ENCODE measurements at places on chromosomes 3 and 15.

GRCh38 chr15:70505411-70505919, 257.9 kb downstream of the UACA start:
- DNase-seq, result no peak

DNA sequence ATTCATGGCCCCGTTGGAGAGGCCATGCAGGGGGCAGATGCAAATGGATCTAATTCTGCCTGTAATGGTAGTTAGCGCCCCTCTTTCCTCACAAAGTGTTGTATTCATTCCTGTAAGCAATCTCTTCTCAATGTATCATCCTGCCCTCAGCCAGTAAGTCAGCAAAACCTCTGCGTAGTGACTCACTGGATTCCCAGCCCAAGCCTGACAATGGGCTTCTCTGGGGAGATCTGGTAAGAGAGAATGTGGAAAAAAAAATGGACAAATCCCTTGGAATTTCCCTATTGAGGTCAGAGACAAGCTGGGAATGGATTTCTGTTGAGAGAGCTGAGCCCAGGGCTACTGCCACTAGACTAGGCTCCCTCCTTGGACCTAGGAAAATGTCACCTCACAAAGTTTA, 25.4 kb downstream of the ADPGK start:
- no peak for DNase-seq

GRCh38 chr3:120770891-120771290, 28.3 kb downstream of the GTF2E1 start:
- DNase-seq, result no peak

DNA sequence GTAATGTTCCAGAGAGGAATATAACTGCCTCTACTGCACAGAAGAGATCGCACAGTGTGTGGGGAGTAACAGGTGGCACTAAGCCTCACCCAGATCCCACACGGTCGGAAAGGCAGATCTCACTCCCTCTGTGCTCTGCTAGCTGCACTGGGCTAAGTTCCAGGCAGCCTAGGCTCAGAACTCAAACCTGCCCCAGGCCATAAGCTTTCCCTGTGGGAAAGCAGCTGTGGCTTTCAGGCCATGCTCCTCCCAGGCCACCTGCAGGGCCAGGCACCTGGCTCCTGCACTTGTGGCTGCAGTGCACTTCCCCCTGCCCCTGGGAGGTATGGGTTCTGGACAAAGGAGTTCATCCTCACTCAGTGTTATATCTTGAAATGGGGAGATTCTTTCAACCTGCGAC, 27.5 kb downstream of the PCCB start:
- DNase-seq, result no peak

GRCh38 chr3:58355179-58355578, 22.5 kb downstream of the PXK start:
- DNase-seq, result no peak

GRCh38 chr3:125214738-125215137, 2.2 kb upstream of the SLC12A8 start:
- DNase-seq, result no peak

GRCh38 chr15:41713047-41713446, 52.8 kb downstream of the MGA start:
- no peak for DNase-seq

GRCh38 chr3:101042996-101043686, 49.9 kb upstream of the ABI3BP start:
- DNase-seq, result no peak

DNA sequence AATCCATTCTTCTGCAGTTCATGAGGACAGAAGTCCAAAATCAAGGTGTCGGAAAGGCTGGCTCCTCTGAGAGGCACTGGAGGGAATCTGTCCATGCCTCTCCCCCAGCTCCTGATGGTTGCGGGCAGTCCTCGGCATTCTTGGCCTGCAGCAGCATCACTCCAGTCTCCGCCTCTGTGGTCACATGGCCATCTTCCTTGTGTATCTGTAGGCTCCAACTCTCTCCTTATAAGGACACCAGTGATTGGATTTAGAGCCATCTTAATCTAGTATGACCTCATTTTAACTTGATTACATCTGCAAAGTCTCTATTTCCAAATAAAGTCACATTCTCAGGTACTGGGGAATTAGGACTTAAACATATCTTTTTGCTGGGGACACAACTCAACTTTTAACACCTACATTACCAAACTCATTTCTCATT, 56.0 kb upstream of the FLNB start:
- DNase-seq, result no peak

GRCh38 chr3:193780810-193781478, 187.9 kb downstream of the OPA1 start:
- DNase-seq, result no peak

DNA sequence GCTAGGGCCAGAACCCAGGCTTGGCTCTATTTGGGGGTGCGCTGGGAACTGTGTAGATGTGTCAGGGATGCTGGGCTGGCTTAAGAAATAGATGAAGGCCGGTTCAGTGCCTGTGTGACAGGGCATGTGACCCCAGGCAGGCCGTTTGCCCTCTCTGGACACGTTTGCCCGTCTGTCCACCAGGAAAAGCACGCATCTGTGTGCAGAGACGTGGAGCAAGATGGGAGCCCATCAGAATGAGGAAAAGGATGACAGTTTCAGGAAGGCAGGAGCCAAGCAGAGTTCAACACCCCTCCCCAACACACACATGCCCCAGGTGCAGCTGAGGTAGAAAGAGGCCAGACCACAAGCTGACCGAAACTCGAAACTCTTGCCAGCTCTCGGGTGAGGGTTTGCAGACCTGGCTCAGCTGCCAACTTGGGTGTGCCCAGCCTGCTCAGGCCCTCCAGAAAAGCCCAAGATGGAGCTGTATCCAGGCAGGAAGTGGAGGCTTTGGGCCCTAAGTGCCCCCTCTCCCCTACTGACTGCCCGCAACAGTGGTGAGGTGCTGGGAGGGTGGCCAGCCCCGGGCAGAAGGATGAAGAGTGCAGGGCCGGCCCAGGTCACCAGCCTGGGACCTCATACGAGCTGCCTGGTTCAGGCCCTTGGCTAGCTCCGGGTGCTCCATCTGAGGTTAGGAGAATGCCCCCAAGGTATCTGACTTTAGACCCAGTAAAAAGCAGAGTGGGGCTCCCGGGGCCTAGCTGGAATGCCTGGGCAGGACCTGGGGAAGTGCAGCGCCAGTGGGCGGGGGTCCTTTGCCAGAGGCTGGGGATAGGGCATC, 10.2 kb upstream of the MESP1 start:
- no peak for DNase-seq

DNA sequence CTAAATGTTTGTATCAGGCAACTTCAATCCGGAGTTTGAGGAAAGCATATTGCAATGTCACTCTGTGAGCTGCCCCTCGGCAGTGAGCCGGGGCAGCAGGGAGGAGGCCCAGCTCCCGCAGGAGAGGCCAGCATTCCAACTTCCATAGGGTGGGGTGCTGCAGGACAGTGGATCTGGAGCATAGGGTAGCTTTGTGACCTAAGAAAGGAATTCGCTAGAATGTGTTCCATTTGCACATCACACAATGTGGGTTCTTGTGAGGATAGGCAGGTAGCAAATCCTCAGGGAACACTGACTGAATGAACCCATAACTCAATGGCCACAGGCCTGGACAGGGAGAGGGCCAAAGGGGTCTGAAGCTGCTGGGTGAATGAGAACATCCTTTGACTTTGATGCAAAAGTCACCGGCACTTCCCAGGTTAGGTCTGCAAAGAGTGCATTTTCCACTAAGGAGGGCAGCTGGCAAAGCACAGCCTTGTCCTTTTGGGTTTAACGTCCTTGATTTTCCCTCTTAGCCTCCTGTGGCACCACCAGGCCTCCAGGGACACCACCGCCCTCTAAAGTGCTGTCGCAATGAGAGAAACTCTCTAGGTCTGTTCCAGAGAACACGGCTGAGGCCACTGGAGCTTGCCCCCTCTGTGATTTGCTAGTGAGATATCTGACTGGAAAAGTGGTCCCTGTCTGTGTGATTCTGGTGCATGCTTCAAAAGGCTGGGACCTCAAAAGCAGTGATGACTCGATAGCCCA, 36.2 kb downstream of the GABRB3 start:
- DNase-seq, result no peak

DNA sequence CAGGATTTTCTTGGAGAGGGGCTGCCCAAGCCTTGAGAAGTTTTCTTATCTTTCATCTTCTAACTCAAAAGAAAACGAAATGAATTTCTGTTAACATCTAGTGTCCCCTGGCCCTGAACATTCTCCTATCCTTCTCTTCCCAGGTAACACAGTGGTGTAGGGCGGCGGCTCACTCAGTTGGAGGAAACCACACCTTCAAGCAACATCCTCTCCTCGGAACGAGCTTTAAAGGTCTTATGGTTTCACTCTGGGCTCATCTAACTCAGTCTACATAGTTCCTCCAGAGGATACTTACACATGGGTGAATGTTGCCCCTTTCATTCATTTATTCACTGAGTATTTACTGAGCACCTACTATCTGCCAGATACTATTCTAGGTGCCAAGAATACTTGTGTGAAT, 31.0 kb upstream of the KLHL6 start:
- DNase-seq, result no peak

- no peak for DNase-seq
These were observed 386.0 kb upstream of the RARB start for GRCh38 chr3:25041871-25042584.

DNA sequence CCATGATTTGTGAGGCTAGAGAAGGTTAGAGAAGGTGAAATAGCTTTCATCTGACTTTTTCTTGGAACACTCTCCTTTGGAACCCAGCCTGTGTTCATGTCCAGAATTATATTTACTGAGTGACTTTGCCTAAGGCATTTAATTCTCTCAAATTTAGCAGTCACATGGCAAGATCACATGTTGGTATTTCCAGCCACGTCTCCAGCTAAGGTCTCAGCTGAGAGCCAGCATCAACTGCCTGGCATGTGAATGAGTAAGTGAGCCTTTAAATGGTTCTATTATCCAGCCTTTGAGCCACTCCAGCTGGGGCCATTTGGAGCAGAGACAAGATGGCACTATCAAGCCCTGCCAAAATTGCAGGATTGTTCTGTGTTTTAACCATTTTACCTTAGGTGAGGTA, 130.2 kb upstream of the SGO1 start:
- no peak for DNase-seq

DNA sequence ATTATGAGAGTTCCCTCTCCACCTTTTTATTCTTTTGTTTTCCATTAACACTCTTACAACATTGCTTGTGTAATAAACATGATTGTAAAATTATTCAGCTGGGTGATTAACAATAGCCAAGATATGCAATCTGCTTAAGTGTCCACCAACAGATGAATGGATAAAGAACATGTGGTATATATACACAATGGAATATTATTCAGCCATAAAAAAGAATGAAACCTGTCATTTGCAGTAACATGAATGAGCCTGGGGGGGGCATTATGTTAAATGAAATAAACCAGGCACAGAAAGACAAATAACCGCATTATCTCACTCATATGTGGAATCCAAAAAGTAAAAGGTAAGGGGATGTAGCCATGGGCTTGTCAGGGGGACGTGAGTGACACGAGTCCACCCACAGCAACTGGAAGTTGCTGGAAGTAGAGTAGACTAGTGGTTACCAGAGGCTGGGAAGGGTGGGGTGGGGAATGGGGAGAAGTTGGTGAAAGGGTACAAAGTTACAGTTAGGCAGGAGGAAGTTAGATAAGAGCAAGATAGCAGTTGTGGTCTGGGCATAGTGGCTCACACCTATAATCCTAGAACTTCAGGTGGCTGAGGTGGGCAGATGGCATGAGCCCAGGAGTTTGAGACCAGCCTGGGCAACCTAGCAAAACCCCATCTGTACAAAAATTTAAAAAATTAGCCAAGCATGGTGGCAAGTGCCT, 28.7 kb upstream of the CD47 start:
- no peak for DNase-seq

GRCh38 chr3:62335196-62335595, 38.2 kb downstream of the FEZF2 start:
- no peak for DNase-seq

DNA sequence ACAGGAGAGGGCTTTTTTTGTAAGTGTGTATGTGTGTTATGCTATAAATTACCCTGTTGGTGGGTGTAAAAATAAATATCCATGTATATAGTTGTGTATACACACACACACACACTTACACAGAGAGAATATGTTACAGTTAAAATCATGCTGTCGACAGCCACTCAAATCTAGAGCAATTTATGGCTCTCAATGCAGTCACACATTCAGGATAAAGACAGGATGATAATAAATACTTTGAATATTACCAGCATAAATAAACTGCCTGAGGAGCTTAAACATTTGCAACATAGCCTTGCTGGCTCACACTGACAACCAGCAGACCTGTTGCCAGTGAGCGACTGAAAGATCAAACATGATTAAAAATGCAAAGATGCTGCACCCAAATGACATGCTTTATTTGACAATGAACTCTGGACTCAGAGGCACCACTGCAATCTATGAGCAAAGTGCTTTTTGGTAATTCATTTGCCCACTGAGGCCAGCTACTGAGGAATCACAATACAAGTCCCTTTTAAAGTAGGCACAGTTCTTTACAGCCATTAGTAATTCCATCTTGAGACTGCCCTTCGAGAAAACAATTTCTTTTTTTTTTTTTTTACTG, 458.9 kb downstream of the FHIT start:
- DNase-seq, result no peak

DNA sequence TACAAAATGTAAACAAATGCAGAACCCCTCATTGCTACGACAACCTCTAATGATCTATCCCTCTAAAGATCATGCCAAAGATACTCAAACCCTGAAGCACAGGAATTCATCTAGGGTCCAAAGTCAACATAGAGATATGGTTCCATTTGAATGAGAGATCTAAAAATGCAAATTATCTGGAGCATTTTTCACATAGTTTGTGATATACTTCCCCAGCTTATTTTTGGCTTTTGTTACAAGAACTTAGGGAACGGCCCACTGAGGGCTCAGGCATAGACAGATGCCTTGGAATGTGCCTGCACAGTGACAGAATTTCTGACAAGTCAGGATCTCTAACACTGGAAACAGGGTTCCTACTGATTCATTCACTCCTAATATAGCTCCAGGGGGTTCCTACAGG, 258.9 kb upstream of the THBS1 start:
- no peak for DNase-seq

GRCh38 chr3:72724070-72724469, 124.2 kb downstream of the SHQ1 start:
- no peak for DNase-seq

Measured in stimulated activated CD8-positive, alpha-beta memory T cell treated with anti-CD3 and anti-CD28 coated beads, Interleukin-7, amount 100 ng/mL, for 4 hours (primary cell).